Esophagus muscularis mucosa (tissue), 4 donors: ENCODE measurements at places on chromosomes 12 and 14. TPM values are rescaled to one million over a fixed set of nuclear protein-coding genes. Genes with fewer than 3 reads are reported as not detected.

The KERA gene
- total RNA-seq = not detected

- H3K27ac ChIP-seq = peak overlapping the region; percentile 52
- H3K27me3 ChIP-seq = peaks cover 9% of the 10 kb centered on the region
- no peak overlapping the region for H3K4me3 ChIP-seq
Measured at GRCh38 chr14:72558721-72559120, 335.2 kb downstream of the DPF3 start.

DNA sequence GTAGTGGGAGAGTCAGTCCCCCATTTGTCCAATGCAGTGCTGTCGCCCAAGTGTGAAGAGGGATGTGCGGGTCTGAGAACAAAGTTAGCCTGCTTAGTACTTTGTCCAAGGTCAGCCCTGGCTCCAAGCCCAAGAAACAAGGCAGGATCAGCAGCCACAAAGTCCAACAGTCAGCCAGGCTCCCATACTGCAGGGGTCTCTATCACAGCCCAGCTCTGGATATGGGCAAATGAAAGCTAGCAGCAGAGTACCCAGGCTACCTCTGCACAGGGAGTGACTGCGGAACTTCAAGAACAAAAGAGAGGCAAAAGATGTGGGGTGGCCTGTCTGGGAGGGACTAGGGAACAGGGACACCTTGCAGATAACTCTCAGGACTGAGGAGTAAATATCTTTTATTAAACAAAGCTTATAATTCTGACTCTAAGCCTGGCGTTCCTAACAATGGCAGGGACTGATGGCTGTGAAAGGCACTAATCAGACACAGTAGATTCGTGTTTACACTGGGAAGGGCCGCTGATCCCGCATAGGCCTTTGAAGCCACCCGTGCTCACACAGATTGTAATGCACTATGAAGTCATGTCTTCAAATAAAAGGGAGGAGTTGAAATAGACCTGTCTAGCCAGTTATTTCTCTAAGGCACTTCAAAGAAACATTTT is 91.0 kb upstream of the EEA1 start:
- no peaks in the 10 kb centered on the region for H3K4me1 ChIP-seq
- H3K27me3 ChIP-seq = no peaks in the 10 kb centered on the region
- no peak for DNase-seq
- H3K27ac ChIP-seq = no peak overlapping the region
- no peak overlapping the region for H3K4me3 ChIP-seq

The ADAMTS20 gene
- total RNA-seq = not detected

The ENDOU gene
- total RNA-seq = not detected

The TESPA1 gene
- total RNA-seq = 4.6 TPM

DNA sequence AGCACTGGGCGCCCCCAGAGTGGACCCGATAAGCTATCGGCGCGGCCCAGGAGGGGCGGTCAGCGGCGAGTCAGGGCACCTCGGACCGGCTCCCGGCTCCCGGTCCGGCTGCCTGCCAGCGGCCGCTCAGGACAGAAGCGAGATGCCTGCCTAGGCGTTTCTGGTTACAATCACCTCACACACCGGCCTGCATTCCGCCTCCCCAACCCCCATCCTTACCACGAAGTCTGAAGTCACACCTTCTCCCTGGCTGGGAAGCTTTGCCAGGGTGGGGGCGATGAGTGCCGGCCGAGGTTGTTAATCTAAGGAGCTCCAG is 42.6 kb upstream of the TBX5 start:
- H3K4me3 ChIP-seq = no peak overlapping the region
- H3K27me3 ChIP-seq = peaks cover 8% of the 10 kb centered on the region
- DNase-seq = no peak
- no peak overlapping the region for H3K27ac ChIP-seq

DNA sequence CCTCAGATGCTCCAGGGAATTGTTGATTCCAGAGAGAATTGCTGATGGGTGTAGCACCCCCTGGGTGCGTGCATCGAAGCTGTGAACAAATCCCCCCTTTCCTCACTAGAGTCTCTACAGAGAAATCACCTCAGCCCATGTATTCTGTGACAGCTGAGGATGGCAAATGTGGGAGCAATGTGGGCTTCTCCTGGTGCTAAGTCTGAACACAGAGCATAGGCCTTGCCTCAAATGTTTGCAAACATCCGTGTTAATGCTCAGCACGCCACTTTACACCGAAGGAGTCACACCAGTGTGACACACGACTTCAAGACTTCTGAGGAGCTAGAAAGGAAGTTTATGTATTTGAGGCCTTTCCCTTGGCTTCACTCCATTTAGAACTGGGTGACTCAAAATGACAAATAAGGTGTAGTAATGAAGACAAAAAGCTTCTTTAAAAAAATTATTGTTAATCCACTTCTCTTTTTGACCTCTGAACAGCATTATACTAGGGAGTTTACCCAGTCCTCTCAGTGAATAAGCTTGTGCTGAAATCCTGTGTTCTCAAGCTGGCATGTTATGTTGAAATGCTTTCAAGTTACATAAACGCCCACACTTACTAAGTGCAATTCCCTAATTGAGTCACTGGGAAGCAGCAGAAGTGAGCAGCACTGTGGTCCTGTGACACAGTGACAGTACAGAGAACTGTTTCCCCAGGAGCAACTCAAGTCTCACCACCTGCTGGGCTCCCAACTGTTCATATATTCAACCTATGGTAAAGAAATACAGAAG is 92.9 kb downstream of the FAR2 start:
- H3K4me1 ChIP-seq = peaks cover 37% of the 10 kb centered on the region
- H3K36me3 ChIP-seq = no peaks in the 10 kb centered on the region
- no peak overlapping the region for H3K4me3 ChIP-seq
- H3K27me3 ChIP-seq = no peaks in the 10 kb centered on the region
- peak overlapping the region; percentile 79 for H3K27ac ChIP-seq

GRCh38 chr12:56763753-56764657 is 881 bp downstream of the HSD17B6 start:
- H3K4me1 ChIP-seq = no peaks in the 10 kb centered on the region
- H3K27ac ChIP-seq = no peak overlapping the region
- H3K27me3 ChIP-seq = no peaks in the 10 kb centered on the region
- no peaks in the 10 kb centered on the region for H3K36me3 ChIP-seq
- no peak overlapping the region for H3K4me3 ChIP-seq

The IL26 gene
- not detected for total RNA-seq

The C1QL4 gene
- total RNA-seq = not detected

DNA sequence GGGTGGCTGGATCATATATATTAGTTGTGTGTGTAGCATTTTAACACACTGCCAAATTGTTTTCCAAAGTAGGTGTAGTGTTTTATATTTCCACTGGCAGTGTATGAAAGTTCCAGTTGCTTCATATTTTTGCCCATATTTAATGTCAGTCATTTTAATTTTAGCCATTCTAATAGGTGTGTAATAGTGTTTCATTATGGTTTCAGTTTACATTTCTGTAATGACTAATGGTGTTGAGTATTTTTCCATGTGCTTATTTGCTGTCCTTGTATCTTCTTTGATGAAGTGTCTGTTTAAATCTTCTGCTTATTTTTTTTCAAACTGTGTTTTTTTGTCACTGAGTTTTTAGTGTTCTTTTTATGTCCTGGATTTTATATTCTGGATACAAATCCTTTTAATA is 8.7 kb downstream of the TBC1D15 start:
- peaks cover 67% of the 10 kb centered on the region for H3K4me1 ChIP-seq
- no peaks in the 10 kb centered on the region for H3K36me3 ChIP-seq
- H3K4me3 ChIP-seq = no peak overlapping the region
- no peak for DNase-seq

GRCh38 chr14:94536836-94537235 is 24.4 kb upstream of the SERPINA4 start:
- no peaks in the 10 kb centered on the region for H3K36me3 ChIP-seq
- H3K4me3 ChIP-seq = no peak overlapping the region
- H3K4me1 ChIP-seq = no peaks in the 10 kb centered on the region
- H3K27ac ChIP-seq = no peak overlapping the region

DNA sequence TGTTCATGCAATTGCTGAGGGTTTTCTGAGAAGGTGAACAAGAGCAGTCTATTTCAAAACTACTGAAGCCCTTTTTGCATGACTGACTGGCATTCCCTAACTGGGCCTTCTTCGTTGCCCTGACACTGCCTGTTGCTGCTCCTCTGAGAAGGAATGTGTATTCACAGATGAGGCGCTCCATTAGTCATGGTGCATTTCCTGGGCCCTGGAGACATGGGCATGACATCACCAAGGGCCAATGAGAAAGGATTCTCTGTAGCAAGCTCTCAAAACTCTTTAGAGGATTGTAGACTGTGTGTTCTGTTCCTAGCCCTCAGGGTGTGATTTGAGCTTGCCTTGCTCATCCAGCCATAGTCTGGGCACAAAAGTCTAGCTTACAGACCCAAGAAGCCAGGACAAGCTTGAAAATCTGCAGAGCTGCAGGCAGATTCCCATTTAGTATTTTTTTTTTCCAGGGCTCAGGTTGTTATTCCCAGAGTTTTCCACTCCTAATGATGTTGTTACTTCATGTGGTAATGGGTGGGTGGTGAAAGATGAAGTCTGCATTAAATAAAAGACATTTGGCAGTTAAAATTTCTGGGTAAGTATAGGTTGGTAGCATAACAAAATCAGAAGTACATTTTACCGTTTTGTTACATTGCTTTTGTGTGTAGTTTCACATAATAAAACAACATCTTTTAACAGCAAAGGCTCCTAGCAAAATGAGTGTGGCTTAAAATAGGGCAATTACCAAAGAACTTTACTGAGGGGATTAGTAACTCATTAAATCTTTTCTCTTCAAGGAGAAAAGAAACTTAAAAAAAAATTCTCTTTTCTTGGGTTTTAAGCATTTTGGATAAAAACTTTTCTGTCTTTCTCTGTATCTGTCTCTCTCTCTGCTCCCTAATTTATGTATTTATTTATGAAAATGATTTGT is 318.4 kb downstream of the RAD51B start:
- no peaks in the 10 kb centered on the region for H3K27me3 ChIP-seq
- H3K27ac ChIP-seq = peak overlapping the region; percentile 64
- H3K4me3 ChIP-seq = no peak overlapping the region
- no peaks in the 10 kb centered on the region for H3K36me3 ChIP-seq
- no peak for DNase-seq

- no peak overlapping the region for H3K27ac ChIP-seq
- H3K36me3 ChIP-seq = no peaks in the 10 kb centered on the region
- no peak overlapping the region for H3K4me3 ChIP-seq
- no peaks in the 10 kb centered on the region for H3K27me3 ChIP-seq
- DNase-seq = no peak
- no peaks in the 10 kb centered on the region for H3K4me1 ChIP-seq
Measured at GRCh38 chr14:31867570-31867969, 209.5 kb upstream of the ARHGAP5 start.

DNA sequence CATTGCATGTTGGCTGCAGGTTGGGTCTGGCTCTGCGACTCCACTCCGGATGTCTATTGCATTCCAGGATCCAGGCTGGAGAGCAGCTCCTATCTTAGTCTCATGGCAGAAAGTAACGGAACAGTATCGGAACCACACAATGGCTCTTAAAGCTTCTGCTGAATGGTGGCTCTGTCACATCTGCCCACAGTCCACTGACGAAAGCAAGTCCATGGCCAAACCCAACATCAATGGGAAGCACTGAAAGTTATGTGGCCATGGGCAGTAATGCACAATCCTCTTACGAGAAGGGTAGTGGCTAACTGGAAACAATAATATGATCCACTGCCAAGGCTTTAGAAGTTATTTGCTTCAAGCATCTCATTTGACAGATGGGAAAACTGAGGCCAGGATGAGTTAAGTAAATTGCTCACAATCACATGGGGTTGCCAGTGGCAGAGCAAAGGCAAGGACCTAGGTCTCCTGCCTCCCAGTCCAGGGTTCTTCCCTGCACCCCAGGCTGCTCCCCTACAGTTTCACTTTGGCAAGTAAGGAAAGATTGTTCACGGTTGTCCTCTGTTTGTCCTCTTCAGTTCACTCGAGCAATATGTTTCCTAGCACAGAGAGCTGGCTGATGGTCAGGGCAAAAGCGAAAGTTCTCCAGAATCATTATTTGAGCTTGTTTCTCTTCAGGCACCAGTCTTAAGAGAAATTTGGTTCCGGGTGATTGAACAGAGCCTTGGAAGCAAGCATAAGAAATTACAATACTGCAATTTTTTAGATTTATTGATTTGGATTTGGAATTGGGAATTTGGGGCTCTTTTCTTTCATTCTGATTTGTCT is 54.2 kb downstream of the CKAP4 start:
- no peak overlapping the region for H3K27ac ChIP-seq
- peak; percentile 86 for DNase-seq
- no peaks in the 10 kb centered on the region for H3K27me3 ChIP-seq

DNA sequence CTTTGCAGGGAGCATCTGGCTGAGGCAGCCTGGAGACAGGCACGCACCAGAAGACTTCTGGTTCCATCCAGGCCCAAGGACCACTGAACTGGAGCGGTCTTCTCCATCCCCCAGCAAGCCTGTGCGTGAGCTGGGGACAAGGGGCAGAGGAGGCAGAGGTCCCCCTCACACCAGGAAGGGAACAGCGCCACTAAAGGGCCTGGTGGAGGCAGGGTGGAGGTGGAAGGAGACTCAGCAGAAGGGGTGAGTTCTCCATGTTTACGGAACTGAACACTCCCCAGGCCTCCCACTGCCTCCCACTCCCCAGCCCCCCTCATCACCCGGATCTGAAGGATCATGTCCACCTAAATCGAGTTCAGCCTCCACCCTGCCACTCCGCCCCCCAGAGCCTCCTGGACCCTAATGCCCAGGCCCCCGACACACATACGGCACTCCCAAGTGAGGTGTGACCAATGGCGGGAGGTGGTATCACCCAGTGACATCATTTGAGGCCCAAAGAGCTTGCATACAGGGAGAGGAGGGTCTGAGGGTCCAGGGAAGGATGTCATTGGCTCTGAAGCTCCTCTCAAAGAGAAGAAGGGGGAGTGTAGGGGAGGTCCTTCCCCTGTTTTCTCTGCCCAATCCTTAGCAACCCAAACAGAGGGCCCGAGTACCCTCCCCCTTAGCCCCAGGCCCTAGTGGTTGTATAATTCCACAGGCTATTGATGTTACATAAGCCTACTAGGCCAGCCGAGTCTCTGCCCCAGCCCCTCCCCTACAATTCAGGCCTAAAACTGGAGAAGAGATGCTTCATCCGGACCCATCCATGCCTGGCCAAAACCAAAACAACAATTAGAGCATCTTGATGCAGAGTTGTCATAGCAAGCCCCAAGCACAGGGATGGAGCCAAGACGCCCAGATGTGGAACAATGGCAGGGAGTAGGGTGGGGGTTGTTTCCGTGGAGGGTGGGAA is 1.0 kb downstream of the FAIM2 start:
- no peaks in the 10 kb centered on the region for H3K36me3 ChIP-seq
- no peak for DNase-seq
- peak overlapping the region; percentile 67 for H3K4me3 ChIP-seq
- peaks cover 15% of the 10 kb centered on the region for H3K4me1 ChIP-seq
- H3K27me3 ChIP-seq = no peaks in the 10 kb centered on the region

The BDKRB2 gene
- total RNA-seq = 16.1 TPM

The BMAL2 gene
- total RNA-seq = 7.3 TPM

DNA sequence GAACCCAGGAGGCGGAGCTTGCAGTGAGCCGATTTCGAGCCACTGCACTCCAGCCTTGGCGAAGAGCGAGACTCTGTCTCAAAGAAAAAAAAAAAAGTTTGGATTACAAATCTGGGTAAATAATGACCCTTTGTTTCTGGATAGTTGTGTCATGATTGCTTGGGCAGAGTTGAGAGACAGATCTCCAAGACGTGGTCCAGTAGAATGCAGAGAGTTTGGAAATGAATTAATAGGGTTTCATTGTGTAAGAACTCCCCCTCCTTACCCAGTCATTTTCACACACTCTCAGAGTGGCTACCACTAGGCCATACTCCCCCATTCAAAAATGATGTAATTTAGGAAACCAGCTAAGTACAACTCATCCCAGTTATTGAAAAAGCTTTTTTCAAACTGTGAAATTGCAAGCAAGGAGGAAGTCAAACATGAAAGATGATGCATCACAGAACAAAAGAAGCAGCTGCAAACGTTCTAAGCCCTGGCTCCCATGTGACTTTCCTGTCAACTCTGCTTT is 1331.9 kb downstream of the AACS start:
- no peak for DNase-seq
- H3K27ac ChIP-seq = no peak overlapping the region
- H3K36me3 ChIP-seq = no peaks in the 10 kb centered on the region
- H3K4me1 ChIP-seq = no peaks in the 10 kb centered on the region
- H3K27me3 ChIP-seq = no peaks in the 10 kb centered on the region
